ENCODE measurements at places on chromosomes 1 and 21.

GRCh38 chr1:164855716-164856329 is 296.8 kb downstream of the PBX1 start:
- no peak for DNase-seq

DNA sequence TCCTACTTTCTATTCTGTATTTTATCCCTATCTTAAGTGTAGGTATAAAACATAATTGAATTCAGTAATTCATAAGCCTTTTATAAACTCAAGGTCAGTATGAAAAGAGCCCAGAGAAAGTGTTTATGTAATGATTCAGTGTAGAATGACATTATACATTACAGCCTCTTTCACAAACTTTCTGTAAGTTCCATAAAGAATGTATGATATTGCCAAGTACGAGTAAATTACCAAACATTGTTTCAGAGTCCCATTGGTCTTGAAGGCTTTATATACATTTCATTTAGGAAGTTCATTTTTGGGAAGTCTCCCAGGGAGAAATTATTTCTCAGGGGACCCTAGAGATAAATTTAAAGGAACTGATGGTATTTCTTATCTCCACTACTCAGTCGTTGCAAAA is 37.8 kb upstream of the VAMP3 start:
- no peak for DNase-seq

- no peak for DNase-seq
Observed at GRCh38 chr1:42768172-42768571, 1.1 kb downstream of the C1orf50 start.

DNA sequence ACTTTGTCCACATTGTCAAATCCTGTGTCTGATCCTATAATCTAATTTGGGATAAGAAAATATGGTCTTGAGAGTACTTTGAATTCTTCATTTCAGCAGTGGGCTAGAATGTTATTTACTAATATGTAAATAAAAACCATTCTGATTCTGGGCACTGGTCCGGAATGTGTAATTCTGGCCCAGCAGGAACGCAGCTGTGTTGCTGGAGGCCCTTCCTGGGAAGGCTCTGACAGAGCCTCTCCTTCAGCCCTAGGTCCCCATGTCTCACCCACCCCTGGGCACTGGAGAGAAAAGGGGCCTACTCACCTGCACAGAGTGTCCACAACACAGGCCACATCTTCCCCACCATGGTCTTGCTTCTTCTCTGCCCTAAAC is 251 bp downstream of the GPA33 start:
- no peak for DNase-seq

- no peak for DNase-seq
Observed at GRCh38 chr1:116374353-116375147, 1.5 kb downstream of the ATP1A1 start.
